ENCODE measurements at places on chromosomes 12 and 14.

GRCh38 chr12:117742721-117743120, 226.1 kb downstream of the KSR2 start:
- DNase-seq: no peak

DNA sequence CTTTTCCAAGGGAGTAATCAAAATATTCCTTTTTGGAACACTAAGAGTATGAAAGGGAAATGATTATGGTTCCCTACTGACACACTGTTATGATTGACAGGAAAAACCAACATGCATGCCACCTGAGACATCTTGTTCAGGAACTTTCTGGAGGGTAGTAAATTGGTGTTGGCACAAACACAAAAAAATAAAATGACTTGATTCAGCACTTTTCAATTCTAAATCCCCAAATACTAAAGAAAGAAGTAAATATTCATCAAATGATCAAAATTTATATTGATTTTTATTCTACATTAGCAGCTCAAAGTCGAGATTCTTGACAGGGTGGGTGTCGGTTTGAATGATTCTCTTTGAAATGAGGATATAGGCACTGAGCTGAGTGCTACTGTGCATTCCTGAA, 271.4 kb upstream of the NPAS3 start:
- no peak for DNase-seq

DNA sequence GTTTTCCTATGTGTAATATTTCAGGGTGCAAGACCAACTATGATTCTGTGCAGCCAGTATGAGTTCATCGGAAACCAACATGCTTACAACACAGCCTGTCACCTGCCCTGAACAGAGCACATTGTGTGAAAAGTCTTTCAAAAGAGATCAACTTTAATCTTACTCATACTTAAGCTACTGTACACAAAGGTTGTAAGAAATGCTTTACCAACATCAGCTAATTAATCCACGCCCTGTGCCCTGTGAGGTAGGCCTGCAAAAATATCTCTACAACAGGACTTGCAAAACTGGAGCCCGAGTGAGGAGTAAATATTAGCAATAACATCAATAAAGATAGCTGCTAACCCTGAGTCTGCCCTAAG, 15.1 kb downstream of the APPL2 start:
- DNase-seq: no peak

DNA sequence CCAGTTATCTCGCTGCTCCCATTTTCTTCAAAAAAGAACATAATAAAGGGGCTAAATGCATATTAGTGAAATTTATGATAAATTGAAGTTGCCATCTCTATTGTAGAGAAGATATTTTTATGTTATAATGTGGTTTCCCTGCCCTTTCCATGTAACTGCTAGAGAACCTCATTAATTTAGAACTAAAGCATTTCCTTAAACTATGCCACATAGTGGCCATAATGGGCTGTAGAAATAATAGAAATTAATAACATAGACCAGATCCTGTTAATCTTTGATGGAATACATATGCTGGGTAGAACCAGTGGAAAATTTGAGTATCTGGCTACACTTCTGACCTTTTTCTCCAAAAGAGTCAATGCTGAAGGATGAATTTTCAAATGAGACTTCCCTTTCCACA, 376.7 kb downstream of the PDZRN4 start:
- no peak for DNase-seq

- no peak for DNase-seq
These were observed 193.5 kb upstream of the EEA1 start for GRCh38 chr12:93122569-93123091.

DNA sequence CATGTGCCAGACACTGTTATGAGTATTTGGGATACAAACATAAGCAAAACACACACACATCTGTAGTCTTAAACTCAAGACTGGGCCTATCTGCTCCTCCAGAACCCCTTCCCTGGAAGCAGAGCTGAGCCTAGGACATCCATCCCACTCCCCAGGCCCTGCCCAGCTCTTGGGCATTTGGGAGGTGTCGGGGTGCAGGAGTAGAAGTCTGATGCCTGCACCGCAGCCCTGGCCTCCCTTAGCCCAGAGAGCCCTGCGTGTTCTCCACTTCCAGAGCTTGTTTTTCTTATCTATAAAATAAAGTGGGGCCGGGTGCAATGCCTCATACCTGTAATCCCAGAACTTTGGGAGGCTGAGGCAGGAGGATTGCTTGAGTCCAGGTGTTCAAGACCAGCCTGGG, 11.7 kb downstream of the HSP90AA1 start:
- no peak for DNase-seq
